ENCODE measurements at places on chromosomes 5 and 9.

DNA sequence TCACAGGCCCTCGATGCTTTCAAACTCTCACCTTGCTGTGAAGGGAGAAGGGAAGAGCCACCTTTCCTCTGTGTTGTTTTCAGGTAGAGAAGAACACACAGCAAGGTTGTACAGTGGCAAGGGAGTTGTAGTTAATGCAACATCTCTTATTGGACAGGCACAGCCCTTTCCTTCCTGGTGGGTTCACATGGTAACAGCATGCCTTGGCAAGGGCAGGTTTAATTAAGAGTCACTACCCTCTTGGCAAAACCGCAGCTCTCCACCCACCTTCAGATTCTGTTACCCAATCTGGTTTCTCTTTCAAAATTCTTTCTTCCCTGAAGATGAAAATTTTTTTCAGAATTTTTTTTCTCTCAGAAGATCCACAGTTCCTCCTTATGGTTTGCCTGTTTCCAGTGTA, 253.1 kb downstream of the TLR4 start:
- DNase-seq: no peak

DNA sequence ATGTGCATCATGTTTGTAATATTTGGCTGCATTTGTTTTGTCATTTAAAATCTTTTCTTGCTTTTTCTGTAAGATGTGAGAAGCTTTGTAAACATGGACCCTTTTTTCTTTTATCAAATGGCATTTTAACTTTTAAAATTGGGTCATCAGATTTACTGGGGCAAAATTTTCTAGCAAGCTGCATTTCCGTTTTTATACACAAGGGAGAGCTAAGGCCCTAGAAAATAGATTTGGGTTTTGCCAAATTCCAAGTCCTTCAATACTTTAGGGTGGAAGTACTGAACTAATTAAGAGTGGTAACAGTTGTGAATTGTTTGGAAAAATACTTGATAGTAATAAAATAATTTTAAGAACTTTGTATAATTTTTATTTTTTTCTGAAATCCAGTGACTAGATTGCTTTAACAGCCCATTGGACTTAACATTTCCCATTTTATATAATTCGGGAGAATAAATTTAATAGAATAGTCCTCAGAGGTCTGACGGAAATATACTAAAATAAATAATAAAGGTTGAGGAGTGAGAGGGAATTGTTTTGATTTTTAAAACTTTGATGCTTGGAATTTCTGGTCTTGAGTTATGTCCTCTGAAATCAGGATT, 117.4 kb downstream of the SMARCA2 start:
- DNase-seq: no peak

DNA sequence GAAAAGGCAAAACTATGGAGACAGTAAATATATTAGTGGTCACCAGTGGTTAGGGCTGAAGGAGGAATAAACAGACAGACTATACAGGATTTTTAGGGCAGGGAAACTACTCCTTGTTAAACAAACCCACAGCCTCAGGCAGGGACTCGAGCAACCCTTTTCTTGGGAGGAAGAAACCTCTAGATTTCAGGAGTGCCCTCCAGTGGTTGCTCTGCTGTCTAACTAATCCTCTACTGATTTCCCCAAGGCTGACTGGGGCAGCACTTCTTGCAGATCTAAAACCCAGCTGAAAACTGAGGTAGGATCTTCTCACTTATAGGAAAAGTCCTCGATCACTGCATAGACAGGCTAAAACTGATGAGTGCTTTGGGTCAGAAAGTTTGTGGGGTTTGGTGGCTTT, 176.8 kb downstream of the ISOC1 start:
- DNase-seq: no peak

- no peak for DNase-seq
Measured at GRCh38 chr5:50853151-50853550, 186.7 kb downstream of the PARP8 start.

GRCh38 chr9:131976157-131977108, 103.2 kb downstream of the MED27 start:
- no peak for DNase-seq

DNA sequence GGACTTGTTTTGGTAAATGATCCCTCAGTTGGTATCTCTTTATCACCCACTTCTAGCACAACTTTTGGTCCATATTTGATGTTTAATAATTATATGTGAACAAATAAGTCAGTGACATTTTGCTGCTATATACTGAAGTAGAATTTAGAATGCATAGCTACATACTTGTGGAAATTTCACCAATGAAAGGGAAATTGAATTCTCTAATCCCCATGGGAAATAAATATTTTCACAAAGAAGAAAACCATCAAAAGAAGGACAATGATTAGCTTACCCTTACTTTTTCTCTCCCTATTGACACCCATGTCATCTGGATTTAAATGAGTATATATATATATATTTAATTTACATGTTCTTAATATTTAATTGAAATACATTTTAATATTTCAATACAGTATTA, 94.3 kb upstream of the DAB2 start:
- no peak for DNase-seq

GRCh38 chr9:2623288-2624050, 1.9 kb downstream of the VLDLR start:
- no peak for DNase-seq

DNA sequence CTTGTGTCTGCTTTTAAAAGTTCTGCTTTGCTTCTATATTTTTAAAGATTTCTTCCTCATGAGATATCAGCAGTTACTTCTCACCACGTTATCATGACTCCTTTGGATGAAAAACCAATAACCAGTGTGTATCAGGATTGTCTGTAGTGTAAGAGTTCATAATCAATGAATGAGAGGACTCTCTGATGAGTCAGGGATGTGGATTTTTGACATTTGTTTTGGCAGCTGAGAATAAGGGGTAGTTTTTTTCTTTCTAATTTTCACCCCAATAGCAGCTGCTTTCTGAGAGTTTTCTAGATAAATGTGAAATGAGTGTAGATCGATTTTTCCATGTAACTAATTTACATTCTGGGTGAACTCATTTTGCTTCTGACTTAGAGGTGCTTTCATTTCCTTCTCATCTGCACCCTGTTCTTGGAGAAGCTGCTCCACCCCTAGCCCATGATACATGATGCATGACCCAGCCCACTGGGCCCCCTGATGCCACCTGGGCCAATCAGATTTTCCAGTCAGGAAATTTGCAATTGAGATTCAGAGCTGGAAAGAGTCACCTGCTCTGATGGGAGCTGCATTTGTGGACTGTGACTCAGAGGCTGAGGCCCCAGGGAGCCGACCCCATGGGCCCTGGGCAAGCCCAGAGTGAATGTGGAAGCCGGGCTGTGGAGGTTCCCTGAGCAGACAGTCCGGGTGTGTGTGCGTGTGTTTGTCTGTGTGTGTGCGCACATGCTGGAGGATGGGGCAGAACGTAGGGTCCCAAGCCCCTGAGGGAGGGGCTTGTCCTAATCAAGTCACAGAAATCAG, 159.3 kb downstream of the RGS3 start:
- no peak for DNase-seq
